ENCODE measurements at places on chromosomes 7 and 10.

- no peak for DNase-seq
Observed at GRCh38 chr10:17963431-17963830, 11.7 kb downstream of the SLC39A12 start.

- no peak for DNase-seq
Observed at GRCh38 chr10:13678101-13678843, 91.5 kb downstream of the PRPF18 start.

DNA sequence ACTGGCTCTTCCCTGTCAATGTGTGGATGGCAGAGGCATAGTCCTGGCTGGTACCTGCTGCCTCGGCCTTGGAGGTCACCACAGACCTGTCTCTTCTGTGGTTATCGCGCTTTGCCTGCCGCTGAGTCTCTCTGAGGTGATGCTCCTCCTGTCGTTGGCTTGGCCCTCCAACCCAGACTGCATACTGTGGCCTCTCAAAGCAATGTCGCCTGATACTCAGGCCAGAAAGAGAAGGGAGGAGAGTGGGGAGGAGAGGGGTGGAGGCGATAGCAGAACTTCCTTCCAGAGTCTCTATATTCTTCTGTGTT is 133.2 kb upstream of the KCNMA1 start:
- no peak for DNase-seq

DNA sequence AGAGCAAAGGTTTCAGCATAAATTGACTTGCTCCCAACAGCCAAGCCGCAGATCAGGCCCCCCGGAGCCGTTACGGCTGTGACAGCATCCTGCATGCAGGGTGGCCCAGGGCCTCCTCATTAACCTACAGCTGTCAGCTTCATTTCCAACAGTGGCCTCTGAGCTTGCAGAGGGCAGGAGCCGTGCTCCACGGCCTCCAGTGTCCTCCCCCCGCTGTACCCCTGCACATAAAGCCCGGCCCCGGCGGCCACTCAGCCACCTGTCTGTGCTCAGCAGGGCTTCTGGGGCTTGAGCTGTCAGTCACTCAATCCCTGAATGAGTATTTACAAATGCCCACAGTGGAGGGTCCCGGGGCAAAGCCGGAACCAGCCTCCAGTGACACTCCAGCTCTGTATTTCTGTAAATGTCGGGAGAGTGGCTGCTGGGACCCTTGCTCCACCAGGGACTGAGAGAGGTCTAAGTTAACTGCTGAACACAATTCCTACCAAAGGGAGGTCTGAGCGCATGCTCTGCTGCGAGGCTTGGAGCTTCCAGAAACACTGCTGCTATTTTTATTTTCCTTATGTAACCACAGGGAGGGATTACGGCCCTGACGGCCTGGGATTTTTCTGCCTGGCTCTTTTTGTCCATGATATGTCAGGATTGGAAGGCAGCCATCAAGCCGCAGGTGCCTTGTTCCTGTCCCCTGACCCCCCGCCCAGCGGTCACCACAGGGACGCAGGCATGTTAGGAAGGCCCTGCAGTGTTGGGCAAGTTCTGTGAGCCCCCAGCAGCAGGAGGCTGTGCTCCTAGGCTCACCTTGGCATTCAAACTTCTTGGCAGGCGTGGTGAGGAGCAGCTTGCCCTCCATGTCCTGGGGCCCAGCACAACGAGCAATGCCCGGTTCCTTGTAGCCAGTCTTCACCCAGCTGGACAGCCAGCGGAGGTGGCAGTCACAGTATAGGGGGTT is 165.0 kb downstream of the SLIT1 start:
- peak; percentile 10 for DNase-seq

GRCh38 chr10:11475831-11476434 is 135.5 kb downstream of the USP6NL start:
- no peak for DNase-seq

DNA sequence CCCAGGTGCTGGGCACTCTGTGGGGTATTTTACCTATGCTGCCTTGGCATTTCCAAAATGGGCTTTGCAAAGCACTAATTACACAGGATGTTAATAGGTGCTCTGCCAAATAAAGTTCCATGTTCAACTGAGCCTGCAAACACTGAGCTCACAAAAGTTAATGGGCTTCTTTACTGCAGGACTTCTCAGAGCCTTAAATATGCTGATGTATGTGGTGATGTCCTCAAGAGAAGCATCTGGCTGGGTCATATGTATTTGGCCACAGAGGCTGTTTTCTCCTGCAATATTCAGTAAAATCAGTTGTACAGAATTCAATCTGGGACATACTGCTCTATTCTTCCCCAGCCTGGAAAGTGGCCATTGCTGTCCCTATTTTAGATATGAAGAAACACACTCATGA is 31.3 kb downstream of the GRID1 start:
- no peak for DNase-seq

GRCh38 chr7:92881091-92881485 is 44.7 kb upstream of the CDK6 start:
- no peak for DNase-seq

- DNase-seq = no peak
Observed at GRCh38 chr10:102545997-102546396, 42.2 kb downstream of the SUFU start.

GRCh38 chr7:24750441-24751055 is 6.7 kb downstream of the GSDME start:
- DNase-seq = no peak

GRCh38 chr7:127594490-127594889 is 954 bp downstream of the FSCN3 start:
- DNase-seq = no peak

DNA sequence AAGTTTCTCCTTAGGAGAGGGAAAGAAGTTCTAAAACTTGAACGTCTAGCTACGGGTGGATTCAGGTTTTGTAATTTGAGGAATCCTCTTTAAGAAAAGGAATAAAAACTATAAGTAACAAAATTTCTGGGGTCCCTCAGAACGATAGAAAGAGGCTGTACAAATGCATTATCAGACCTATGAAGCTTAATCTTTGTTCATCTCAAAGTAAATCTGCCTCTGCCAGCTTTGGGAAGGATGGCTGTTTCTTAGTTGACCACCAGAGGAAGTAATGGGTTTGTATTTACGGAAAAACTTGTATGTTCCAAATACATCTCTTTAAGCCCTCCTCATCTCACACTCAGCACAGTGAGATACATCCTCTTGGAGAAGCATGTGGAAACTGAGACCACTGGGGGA is 864 bp downstream of the PSTK start:
- DNase-seq = no peak

All from activated T-cell treated with anti-CD3 and anti-CD28 coated beads, Interleukin-2, amount 50 U/mL, for 1 hour (primary cell).